ENCODE measurements at places on chromosomes 6 and 20.

DNA sequence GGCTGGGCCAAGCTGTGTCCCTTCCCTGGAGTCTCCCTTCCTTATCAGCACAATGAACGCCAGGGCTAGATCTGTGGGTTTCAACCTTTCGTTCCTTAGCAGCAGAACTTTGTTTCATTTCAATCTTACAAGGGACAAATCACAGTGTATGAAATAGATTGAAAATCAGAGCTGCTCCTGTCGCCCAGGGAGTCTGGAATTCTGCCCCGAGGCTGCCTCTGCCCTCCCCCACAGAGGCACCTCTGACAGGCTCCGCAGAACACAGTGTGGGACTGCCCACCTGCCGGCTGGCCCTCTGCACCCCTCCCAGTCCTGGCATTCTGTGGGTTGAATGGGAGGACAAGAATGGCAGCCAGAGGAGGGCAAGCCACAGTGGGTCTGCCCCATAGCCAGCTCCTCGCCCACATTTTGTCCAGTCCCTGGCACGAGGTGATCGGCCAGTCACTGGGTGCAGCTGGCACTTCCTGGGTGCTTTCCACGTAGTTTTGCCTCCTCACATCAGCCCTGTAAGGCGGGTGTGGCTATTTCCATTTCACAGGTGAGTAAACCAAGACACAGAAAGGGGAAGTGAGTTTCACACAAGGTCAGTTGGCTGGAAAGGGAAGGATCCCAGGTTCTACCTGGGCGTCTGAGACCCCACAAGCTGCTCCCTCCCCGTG lies 26.1 kb downstream of the MANBAL start:
- DNase-seq: no peak

DNA sequence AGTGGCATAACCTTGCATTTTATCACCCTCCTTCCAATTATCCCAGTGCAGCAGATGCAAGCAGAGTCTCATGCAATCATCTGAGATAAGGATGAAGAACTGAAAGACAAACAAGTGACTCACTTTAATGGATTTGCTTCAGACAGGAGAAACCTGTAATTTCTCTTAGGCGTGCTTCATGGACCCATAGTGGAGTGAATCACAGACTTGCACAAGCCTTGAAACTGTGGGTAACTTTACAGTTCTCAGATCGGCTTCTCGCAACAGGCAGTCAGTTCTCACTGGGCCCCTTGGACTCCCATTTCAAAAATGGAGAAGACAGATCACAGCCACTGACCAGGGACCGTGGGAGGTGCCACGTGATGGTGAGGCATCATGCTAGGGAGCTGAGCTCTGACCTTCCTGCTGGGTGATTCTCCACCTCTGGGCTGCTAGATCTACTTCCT lies at the start of gene ADGRF4:
Gene ADGRF4 (plus strand): TSS at position 239 of the 446 bp plus-strand sequence. CDS start 8,666 bp downstream, outside the sequence.
- DNase-seq: no peak

DNA sequence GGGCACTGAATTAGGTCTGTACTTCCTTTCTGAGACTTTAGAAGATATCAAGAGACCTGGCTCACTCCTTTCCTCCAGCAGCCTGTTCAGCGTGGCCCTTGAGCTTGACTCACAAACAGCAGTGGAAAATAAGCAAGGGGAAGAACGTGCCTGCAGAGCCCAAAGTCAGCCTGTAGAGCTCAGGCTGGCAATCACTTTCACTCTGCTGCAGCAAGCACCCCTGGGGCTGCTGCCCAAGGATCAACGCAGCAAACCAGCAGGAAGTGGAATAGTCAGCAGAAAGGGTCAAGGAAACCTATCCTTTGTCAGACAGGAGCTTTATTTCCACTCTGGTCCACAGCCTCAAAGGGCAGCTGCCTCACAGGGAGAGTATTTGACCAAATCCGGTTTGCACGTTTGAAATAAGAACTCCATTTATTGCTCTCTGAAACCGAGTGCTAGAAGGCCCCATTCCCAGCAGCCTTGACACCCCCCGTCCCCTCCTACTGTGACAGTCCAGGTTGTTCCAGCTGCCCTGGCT lies 77.4 kb downstream of the PRDM1 start:
- DNase-seq: no peak

GRCh38 chr6:157434349-157435033 lies 53.5 kb downstream of the ZDHHC14 start:
- no peak for DNase-seq
